ENCODE measurements at places on chromosomes 12 and 14. TPM values are rescaled to one million over a fixed set of nuclear protein-coding genes. Genes with fewer than 3 reads are reported as not detected.

- DNase-seq = no peak
These were observed 9.6 kb upstream of the EP400 start for GRCh38 chr12:131940141-131940547.

DNA sequence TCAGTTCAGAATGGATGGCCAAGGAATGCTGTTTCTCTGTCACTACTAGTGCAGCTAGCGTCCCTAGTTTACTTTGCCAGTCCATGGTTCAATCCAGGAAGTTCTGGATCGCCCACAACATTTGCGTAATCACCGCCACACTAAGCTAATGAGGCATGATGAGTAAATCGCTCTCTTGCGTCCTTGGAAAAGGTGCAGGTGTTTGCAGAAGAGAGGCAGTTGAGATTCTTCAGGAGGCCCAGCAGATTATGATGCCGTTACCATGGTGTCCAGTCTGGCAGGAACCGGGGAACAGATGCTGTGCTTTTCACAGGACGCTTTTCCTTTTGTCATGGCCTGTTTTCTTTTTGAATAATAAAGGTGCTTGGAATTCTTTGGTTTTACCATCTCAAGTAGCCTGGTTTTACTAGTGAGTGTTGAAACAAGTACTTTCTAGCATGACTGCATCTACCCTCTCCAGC lies 9.0 kb downstream of the TPH2 start:
- DNase-seq = no peak

- no peak for DNase-seq
These were observed 10.3 kb downstream of the MIS18BP1 start for GRCh38 chr14:45242706-45243105.

BLTP3B gene
- total RNA-seq = 30.9 TPM

All from T-helper 17 cell (primary cell).